ENCODE measurements at places on chromosomes 6 and 20. TPM values are rescaled to one million over a fixed set of nuclear protein-coding genes. Genes with fewer than 3 reads are reported as not detected.

GRCh38 chr20:7392542-7393206, 547.6 kb downstream of the HAO1 start:
- no peaks in the 10 kb centered on the region for H3K36me3 ChIP-seq
- H3K4me1 ChIP-seq = no peaks in the 10 kb centered on the region
- H3K4me3 ChIP-seq = no peak overlapping the region
- H3K27me3 ChIP-seq = no peaks in the 10 kb centered on the region

DNA sequence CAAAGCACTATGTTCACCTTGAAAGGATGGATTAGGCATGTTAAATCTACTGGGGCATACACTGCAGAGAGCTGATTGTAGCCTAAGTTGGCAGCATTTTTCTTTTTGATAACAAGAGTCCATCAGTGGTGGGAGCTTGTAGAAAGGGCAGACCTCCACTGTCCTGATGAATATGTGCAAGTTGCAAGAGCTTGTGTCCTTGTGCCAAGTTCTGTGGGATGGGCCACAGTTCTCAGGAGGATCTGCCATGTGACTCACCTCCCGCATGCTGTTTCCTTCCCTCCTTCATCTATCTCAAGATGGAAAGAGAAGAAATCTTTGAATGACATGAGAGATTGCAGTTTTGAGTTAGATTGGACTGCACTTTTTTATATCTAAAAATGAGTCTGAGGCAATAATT, 58.3 kb upstream of the GGTLC1 start:
- H3K27ac ChIP-seq = no peak overlapping the region
- no peak overlapping the region for H3K4me3 ChIP-seq
- H3K36me3 ChIP-seq = no peaks in the 10 kb centered on the region

The SLC35F1 gene
- total RNA-seq = 0.30 TPM

DNA sequence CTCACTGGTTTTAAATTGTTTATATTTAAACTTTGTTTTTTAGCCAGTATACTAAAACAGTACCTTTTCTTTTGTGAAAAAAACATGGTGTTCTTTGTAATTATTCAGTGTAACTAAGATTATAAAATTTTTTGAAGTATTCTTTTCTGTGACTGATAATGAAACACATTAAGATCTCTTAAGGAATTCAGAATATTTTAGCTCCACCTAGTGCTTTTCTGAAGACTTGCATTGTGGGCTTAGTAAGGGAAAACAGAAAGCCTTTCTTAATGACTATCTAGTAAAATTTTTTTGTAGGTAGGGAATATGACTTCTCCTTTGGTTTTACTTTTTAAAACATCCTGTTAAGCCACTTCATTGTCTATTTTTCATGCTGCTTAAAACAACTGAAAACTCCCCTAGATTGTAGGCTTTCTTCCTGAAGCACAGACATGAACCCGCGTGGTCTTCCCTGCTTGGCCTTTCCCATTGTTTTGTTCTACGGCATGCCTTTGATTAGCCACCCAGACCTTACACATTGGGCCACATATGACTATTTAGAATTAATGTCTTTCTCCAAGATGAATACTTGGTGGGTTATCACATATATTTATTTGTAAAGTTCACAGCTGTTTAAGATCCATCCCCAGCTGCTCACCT, 72.1 kb downstream of the AFDN start:
- H3K27me3 ChIP-seq = no peaks in the 10 kb centered on the region
- no peak for DNase-seq
- no peak overlapping the region for H3K27ac ChIP-seq
- no peak overlapping the region for H3K4me3 ChIP-seq

- no peaks in the 10 kb centered on the region for H3K36me3 ChIP-seq
- H3K4me1 ChIP-seq = peaks cover 7% of the 10 kb centered on the region
- no peak overlapping the region for H3K4me3 ChIP-seq
- H3K27ac ChIP-seq = no peak overlapping the region
- no peaks in the 10 kb centered on the region for H3K27me3 ChIP-seq
- DNase-seq = no peak
Measured at GRCh38 chr6:20417819-20418218, 16.1 kb downstream of the E2F3 start.

The CRISP3 gene
- 2.5 TPM for total RNA-seq

- no peaks in the 10 kb centered on the region for H3K36me3 ChIP-seq
- DNase-seq = no peak
- H3K27ac ChIP-seq = no peak overlapping the region
- H3K27me3 ChIP-seq = peaks cover 7% of the 10 kb centered on the region
Measured at GRCh38 chr6:35203152-35203670, 10.5 kb upstream of the SCUBE3 start.

- no peaks in the 10 kb centered on the region for H3K4me1 ChIP-seq
- H3K27me3 ChIP-seq = no peaks in the 10 kb centered on the region
- H3K27ac ChIP-seq = no peak overlapping the region
- no peak overlapping the region for H3K4me3 ChIP-seq
- no peak for DNase-seq
Measured at GRCh38 chr6:2447931-2448330, 202.5 kb upstream of the GMDS start.

The NT5E gene
- 18.0 TPM for total RNA-seq

The DCDC2 gene
- total RNA-seq = 5.6 TPM

- H3K27me3 ChIP-seq = no peaks in the 10 kb centered on the region
- no peak overlapping the region for H3K4me3 ChIP-seq
- DNase-seq = no peak
- H3K27ac ChIP-seq = no peak overlapping the region
Measured at GRCh38 chr6:107894809-107895396, 63.1 kb downstream of the SEC63 start.

GRCh38 chr6:40999569-40999968, 39.5 kb downstream of the UNC5CL start:
- H3K4me3 ChIP-seq = no peak overlapping the region
- peaks cover 20% of the 10 kb centered on the region for H3K4me1 ChIP-seq
- peak; percentile 66 for DNase-seq
- no peaks in the 10 kb centered on the region for H3K27me3 ChIP-seq
- H3K27ac ChIP-seq = no peak overlapping the region

The HLA-DOB gene
- 0.95 TPM for total RNA-seq

DNA sequence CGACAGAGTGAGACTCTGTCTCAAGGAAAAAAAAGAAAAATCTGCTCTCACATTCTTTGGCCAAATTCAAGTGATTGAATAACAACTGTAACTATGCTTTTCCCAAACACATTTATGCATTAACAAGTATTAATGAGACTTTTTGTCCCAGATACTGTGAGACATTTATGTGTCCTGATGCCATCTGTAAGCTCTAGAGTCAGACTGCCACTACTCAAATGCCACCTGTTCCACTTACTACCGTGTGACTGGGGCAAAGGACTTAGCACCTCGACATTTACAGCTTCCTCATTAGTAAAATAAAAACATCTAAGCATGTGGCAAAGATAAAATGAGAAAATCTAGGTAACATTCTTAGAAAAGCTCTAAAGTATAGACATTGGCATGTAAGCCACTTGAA, 178.1 kb upstream of the MARCKS start:
- DNase-seq = no peak
- no peak overlapping the region for H3K4me3 ChIP-seq
- no peak overlapping the region for H3K27ac ChIP-seq
- no peaks in the 10 kb centered on the region for H3K27me3 ChIP-seq
- H3K4me1 ChIP-seq = peaks cover under 1% of the 10 kb centered on the region

The PRPH2 gene
- 0.68 TPM for total RNA-seq

The SLC2A10 gene
- 11.5 TPM for total RNA-seq

The SPDEF gene
- 3.5 TPM for total RNA-seq

GRCh38 chr20:2156666-2157624, 55.3 kb downstream of the STK35 start:
- H3K27me3 ChIP-seq = no peaks in the 10 kb centered on the region
- no peaks in the 10 kb centered on the region for H3K36me3 ChIP-seq
- no peak overlapping the region for H3K4me3 ChIP-seq
- H3K4me1 ChIP-seq = peaks cover under 1% of the 10 kb centered on the region
- no peak for DNase-seq
- H3K27ac ChIP-seq = no peak overlapping the region

All from lower lobe of right lung (tissue), 2 donors.